Stimulated activated CD4-positive, alpha-beta T cell treated with anti-CD3 and anti-CD28 coated beads, Interleukin-1b, Interleukin-23, amount 100 ng/mL, for 24 hours (primary cell): ENCODE measurements at places on chromosomes 13 and 19.

GRCh38 chr13:94481941-94482340 lies 2.5 kb upstream of the DCT start:
- no peak for DNase-seq

- DNase-seq = peak; percentile 46
Measured at GRCh38 chr19:611481-611868, 21.8 kb downstream of the HCN2 start.

GRCh38 chr19:41226874-41227390 lies 7.9 kb downstream of the AXL start:
- no peak for DNase-seq

DNA sequence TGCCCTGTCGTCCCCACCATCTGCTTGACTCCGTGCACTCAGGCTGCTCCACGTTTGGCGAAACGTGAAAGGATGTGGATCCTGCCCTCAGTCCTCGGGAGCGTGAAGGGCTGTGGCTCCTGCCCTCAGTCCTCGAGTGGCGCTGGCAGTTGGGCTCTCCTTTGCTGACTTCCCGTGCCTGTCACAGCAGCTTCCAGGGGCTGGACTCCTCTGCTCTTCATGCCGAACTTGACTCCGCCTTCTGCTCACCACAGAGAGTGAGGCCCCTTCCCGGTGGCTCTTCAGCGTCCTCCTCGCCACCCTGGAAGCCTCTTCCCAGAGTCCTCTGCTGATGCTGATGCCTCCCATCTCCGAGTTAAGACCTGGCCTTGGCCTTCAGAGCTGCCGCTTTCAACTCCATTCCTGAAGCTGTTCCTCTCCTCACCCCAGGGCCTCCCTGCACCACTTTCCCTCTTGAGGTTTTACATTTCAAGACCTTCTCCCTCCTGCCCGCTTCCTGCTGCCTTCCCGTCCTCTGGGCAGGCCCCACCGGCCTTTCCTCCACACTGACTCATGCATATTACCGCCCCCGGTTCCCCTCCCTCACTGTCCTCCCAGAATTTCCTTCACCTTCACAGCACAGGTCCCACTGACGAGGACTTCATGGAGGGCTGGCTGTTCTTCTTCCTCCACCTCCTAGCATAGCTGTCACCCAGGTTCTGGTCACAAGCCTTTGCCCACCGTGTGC lies 111.7 kb downstream of the SHISA2 start:
- DNase-seq = no peak
